ENCODE measurements at places on chromosomes 4 and X. TPM values are rescaled to one million over a fixed set of nuclear protein-coding genes. Genes with fewer than 3 reads are reported as not detected.

GRCh38 chr4:24625091-24625490 is 40.7 kb upstream of the DHX15 start:
- DNase-seq, result no peak

DNA sequence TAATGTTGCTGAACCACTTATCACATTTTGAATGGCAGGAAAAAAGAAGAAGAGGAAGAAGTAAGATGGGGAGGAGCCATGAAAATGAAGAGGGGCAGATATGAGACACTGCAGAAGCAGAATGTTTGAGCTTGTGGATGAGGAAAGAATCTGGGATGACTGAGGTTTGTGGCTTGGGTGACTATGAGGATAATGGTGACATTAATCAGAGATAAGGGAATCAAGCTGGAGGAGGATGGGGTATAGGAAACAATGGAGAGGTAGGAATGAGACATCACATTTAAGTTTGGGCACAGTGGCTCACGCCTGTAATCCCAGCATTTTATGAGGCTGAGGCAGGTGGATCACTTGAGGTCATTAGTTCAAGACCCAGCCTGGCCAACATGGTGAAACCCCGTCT is 19.1 kb upstream of the PHF8 start:
- no peak for DNase-seq

DNA sequence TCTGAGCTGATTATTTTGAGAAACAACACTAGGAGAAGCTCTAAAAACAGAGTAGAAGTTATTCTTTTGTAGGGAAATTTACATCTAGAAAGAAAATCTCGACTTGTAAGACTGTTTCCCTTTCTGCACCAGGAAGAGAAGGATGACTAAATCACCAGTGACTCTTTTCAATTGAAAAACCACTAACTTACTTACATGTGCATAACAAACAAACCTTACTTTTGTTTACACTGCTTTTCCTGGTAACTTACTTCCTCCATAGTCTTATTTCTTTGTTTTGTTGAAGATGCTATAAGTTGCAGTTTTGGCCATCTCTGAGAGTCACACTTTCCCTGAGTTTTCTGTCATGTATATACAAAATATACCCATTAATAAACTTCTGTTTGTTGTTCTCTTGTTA is 293.6 kb upstream of the FAT4 start:
- DNase-seq, result no peak

DNA sequence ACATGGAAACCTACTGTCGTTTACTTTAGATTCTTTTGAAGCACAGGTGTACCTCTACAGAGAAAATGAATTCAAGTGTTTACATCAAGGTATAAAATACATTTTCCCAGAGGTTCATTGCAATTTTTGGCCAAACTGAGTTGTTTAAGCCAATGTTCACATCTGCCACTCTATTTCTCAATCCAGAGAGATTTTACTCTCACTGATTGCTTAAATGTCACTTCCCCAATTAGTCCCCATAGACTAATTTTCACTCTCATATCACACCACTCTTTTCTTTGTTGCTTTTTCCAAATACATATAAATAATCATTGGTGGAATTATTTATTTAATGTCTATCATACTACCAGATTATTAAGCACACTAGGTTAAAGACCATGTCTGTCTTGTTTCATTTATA is 271.8 kb downstream of the PPP3CA start:
- no peak for DNase-seq

GRCh38 chr4:3037957-3038461 is 36.3 kb downstream of the HTT-AS start:
- no peak for DNase-seq

DNA sequence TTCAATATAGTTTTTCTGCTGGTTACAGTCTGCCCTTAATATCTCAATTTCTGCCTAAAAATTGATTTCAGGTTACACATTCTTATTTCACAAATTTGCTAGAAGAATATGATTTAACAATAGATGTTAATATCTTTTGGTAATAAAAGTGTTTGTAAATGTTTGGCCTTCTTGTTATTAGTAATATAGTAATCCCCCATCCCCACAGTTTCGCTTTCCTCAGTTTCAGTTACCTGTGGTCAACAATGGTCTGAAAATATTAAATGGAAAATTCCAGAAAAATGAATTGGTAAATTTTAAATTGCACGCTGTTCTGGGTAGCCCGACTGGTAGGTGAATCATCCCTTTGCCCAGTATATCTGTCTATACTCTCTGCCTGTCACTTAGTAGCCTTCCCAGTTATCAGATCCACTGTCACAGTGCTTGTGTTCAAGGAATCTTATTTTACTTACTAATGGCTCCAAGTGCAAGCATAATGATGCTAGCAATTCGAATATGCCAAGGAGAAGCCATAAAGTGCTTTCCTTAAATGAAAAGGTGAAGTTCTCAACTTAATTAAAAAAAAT is 3.5 kb upstream of the BMP2K start:
- DNase-seq, result no peak

- no peak for DNase-seq
Measured at GRCh38 chrX:65707151-65707550, 39.7 kb downstream of the MSN start.

DNA sequence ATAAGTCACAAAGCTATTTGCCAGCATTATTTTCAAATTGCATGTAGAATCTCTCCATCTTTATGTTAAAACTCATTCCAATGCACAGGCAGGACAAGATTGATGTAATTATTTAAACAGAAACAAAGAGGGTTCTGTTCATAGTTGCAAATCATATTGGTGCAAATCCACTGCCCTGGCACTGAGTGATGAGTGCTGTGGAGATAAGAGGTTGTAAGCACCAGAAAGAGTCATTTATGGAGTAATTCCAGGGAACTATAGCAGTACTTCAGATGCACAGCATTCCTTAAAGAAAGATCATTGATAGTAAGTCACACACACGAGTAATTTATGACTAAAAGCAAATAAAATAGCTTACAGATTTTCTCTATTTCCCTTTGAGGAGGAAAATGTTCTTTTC is 337.7 kb upstream of the CTSO start:
- DNase-seq, result no peak

DNA sequence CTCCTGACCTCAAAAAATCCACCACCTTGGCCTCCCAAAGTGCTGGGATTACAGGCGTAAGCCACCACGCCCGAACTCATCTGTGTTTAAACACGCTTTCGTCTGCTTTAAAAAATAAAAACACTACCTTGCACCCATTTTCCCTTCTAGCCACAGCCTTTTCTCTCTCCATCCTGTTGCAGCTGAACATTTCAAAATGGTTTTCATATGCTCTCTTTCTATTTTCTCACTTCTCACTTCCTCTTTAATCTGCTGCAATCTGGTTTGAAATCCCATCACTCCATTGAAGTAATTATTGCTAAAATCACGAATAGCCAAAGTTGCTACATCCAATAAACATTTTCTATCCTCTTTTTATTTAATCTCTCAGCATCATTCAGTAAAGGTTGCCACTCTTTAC is 70.0 kb downstream of the DCHS2 start:
- DNase-seq, result no peak

GRCh38 chr4:100061835-100062234 is 111.8 kb upstream of the H2AZ1 start:
- DNase-seq, result no peak

DNA sequence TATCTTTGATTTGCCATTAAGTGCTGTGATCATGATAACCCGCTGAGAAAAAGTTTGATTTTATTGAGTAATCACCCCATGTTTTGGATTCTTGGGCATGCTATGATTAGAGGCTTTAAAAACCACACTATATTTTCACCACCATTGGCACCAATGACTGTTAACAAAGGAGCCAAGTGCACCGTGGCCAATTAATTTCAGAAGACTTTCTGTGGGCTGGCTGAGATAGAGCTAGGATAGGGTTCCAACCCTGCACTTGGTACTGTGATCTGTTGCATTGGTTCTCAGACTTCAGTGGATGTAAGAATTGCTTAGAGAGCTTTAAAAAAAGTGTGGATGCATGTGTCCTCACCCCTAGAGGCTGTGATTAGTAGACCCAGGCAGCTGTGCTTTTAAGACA is 32.4 kb downstream of the OCRL start:
- no peak for DNase-seq

- DNase-seq, result no peak
Measured at GRCh38 chrX:100512471-100512870, 72.3 kb upstream of the TNMD start.

DNA sequence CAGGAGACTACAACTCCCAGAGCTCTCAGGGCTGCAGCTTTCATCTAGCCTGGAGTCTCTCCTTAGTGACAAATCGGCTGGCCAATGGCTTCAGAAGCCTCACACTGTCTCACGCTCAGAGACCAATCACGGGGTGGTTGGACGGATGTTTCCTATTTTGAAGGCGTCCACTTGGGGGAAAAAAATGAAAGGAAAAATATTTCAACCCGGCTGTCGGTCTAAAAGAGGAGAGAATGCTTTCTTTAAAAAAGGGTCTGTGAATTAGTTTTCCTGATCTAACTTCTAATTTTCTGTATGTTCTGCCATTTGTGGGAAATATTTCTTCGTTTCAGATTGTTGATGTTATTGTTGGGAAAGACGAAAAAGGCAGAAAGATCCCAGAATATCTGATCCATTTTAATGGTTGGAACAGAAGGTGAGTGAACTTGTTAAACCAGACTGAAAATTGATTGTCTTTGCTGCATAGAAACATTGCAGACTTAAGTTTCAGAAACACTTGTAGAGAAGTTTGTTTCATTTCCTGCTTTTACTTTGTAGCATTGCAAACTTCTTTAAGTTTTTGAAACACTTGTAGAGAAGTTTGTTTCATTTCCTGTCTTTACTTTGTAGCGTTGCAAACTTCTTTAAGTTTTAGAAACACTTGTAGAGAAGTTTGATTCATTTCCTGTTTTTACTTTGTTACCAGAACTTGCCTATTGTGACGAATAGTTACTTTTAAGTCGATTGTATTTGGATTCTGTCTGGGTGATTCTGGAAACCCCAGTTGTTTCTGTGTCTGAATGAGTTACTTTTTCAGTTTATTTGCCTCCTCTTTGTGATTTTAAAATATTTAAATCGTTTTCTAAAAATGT is 1.6 kb downstream of the MSL3 start:
- DNase-seq, result peak; percentile 92

GRCh38 chrX:131792789-131793462 is 230.2 kb upstream of the STK26 start:
- DNase-seq, result peak; percentile 87

DNA sequence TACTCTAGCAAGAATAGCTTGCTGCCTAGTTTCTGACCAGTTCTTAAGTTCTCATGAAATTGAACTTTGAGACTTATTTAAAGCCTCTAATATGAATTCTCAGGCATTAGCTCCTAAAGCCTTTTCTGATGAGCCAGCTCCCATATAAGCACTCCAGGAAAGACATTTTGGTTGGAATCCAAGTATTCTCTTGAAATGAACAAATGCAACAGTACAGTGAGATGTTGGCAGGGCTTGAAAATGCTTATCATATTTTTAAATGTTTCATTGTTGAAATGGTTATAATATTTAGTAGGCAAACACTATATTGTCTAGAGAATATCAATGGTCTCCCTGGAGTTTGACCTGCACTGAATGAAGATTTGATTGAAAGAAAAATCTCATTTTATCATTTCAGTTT is 240.3 kb downstream of the ANK2 start:
- DNase-seq, result no peak

DNA sequence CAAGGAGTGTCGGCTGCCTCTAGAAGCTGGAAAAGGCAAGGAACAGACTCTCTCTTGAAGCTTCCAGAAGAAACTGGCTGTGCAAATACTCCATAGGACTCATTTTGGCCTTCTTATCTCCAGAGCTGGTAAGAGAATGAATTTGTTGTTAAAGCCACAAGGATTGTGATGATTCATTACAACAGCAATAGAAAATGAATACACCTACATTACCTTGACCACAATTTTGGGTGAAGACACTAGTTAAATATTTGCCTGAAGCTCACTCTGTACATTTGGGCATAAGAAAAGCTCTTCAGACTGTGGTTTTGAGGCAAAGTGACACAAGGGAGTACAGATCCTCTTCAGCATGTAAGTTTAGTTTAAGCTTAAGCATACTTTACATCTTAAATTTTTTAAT is 134.5 kb upstream of the TLL1 start:
- no peak for DNase-seq

DNA sequence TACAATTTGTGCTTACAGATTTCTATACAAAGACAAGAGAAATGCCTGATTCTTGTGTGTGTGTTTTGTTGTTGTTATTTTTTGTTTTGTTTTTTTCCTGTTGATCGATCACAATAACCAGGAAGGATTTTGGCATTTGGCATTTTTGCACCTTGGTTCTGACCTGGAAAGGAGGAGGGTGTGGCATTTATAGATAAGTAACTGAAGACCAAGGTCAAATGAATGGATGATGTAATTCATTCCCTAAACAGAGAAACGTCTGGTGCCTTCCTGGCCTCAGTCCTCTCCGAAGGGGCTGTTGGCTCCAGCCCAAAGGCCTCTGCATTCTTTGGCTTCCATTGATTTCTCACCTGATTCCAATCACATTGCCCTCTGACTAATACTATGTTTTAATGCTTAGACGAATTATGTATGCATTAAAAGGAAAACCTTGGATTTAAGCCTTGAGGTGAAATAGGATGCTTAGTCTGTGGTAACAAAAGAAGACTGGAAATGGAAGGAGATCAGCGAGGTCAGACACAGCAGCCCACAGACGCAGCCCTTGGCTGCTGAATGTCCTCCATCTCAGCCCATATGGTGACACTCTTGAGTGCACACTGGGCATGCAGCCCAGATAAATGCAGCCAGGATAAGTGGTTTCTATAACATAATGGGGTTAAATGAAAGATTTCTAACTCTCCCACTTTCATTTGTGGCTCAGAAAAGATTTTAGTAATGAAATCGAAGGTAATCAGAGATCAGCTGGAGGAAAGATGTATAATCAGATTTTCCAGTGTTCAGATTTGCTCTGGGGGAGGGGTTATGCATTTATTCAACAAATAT is 60.5 kb upstream of the TRIM2 start:
- DNase-seq, result no peak

GRCh38 chr4:155805016-155805415 is 46.2 kb downstream of the GUCY1B1 start:
- no peak for DNase-seq

- DNase-seq, result no peak
Measured at GRCh38 chr4:139817657-139818452, 152.2 kb downstream of the MGST2 start.

The BEND2 gene
- not detected for total RNA-seq

The PABPC1L2A gene
- not detected for total RNA-seq

The SLC9B1 gene
- 0.71 TPM for total RNA-seq

The PGK1 gene
- total RNA-seq, result 270 TPM

The MAB21L2 gene
- total RNA-seq, result not detected

The NXF2B gene
- total RNA-seq, result not detected

The IL2 gene
- not detected for total RNA-seq

The PCDH18 gene
- total RNA-seq, result 17.3 TPM

The NAP1L2 gene
- total RNA-seq, result 2.6 TPM

The TMLHE gene
- 9.1 TPM for total RNA-seq

The TRIM2 gene
- total RNA-seq, result 49.6 TPM

The SPACA5 gene
- not detected for total RNA-seq

The SPANXN3 gene
- not detected for total RNA-seq

The STAP1 gene
- 0.50 TPM for total RNA-seq
